ENCODE measurements at places on chromosomes 1 and 21.
A peak's percentile ranks its signal among the peaks of the same experiment; 100 is the strongest.

DNA sequence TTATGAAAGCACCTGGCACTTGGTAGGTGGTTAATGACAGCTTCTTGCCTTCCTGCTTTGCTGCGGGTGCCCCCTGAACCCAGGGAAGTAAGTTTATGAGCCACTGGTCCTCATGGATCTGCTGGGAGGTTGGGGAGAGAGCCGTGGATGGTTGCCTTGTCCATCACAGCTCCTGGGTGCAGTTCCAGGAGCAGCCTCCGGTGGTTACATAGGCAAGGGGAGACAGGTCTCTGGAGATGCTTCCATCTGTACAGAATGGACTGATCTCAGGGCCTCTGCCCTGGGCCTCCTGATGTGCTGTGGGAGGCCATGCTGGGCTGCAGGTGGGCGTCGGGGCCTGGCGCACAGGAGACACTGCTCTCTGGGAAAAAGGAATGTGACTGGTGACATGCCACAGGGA lies 31.6 kb upstream of the ARHGEF10L start:
- DNase-seq, result peak; percentile 21

- DNase-seq, result no peak
Measured at GRCh38 chr1:212295579-212295978, 10.4 kb downstream of the PPP2R5A start.

- DNase-seq, result no peak
Measured at GRCh38 chr1:115630342-115630741, 11.4 kb upstream of the VANGL1 start.

DNA sequence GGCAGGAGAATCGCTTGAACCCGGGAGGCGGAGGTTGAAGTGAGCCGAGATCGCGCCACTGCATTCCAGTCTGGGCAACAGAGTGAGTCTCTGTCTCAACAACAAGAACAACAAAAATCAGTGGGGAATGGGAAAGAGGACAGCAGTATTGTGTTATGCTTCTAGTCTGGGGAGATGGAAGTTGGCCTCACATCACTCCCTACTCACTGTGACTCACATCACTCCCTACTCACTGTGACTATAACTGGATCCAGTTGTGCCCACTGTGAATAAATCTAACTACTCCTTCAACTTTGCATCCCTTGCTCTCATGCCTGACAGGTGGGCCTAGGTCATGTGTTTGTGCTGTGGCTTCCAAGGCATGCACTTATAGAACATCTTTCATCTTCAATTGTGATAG lies 285.4 kb upstream of the USP24 start:
- peak; percentile 63 for DNase-seq

- DNase-seq, result no peak
Measured at GRCh38 chr21:14917762-14918161, 147.0 kb downstream of the NRIP1 start.

GRCh38 chr1:234276151-234276788 lies 97.0 kb upstream of the COA6 start:
- DNase-seq, result no peak

DNA sequence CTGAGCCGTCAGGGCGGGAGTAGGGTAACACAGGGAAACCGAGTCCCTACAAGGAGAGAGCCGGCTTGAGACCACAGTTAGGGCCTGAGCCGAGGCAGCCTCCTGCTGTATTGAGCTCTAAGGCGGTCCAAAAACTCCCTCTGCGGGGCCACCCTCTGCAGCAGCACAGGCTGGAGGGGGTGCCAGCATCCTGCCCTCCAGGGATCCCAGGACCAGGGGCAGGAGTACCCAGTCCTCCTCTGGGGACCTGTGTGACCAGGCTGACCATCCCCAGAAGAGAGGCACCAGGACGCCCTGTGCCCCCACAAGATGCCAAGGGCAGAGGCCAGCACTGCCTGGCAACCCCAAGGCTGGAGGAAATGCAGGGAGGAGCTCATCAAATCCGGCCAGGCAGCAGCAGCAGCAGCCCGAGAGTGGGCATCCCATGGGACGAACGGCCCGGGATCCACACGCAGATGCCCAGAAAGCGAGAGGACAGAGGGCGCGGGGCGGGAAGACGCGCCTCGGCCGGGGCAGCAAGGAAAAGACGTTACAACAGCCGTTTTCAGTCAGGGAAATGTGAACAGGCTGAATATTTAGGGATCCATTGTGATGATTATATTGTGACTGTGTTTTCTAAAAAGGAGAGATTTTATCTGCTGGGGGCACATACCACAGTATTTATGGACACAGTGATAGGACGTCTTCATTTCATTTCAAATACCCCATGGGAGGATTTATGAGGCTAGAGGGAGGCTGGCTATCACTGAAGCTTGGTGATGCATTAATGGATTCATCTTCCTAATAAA lies 57.1 kb upstream of the COL18A1 start:
- DNase-seq, result peak; percentile 34

GRCh38 chr1:155889566-155889965 lies 21.6 kb downstream of the RIT1 start:
- DNase-seq, result peak; percentile 37

DNA sequence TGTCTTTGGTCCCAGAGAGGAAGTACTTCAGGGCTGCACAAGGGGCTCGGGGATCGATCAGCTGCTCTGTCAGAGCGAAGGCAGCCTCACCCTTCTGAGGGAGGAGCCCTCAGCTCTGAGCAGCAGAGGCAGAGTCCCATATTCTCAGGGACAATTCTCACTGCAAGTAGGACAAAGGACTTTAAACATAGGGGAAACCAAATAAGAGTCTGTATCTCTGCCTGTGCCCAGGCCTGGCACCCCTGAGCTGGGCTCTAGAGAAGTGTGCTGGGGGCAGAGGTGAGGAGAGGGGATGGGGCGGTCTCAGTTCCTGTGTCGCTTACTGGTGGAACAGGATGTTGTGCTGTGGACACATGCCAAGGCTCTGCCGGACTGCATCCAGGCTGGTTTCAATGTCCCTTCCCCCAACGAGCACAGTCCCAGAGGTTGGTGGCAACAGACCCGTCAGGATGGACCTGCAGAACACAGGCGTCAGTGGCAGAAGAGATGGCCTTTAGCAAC lies 76.6 kb downstream of the ABCA4 start:
- DNase-seq, result no peak

DNA sequence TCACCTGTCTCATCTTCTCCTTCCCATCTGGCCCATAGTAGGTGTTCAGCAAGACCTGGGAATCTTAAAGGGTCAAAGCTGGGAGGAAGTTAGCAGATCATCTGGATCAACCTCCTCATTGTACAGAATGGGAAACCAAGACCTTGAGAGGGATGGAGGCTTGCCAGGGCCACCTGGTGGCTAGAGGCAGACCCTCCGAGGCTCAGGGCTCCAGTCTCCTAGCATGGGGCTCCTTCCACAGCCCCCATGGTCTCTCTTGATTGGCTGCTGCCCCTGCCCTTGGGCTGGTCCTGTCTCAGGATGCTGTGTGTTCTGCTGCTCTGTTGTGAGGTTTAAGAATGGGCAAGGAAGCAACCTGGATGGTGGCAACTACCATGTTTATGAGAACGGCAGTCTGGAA lies 68.7 kb upstream of the CNTN2 start:
- DNase-seq, result no peak

GRCh38 chr1:24536391-24536840 lies 19.5 kb upstream of the NCMAP start:
- DNase-seq, result no peak

- DNase-seq, result no peak
Measured at GRCh38 chr1:180615493-180616290, 16.1 kb upstream of the XPR1 start.

GRCh38 chr1:14165371-14165801 lies 433.1 kb upstream of the KAZN start:
- DNase-seq, result no peak

DNA sequence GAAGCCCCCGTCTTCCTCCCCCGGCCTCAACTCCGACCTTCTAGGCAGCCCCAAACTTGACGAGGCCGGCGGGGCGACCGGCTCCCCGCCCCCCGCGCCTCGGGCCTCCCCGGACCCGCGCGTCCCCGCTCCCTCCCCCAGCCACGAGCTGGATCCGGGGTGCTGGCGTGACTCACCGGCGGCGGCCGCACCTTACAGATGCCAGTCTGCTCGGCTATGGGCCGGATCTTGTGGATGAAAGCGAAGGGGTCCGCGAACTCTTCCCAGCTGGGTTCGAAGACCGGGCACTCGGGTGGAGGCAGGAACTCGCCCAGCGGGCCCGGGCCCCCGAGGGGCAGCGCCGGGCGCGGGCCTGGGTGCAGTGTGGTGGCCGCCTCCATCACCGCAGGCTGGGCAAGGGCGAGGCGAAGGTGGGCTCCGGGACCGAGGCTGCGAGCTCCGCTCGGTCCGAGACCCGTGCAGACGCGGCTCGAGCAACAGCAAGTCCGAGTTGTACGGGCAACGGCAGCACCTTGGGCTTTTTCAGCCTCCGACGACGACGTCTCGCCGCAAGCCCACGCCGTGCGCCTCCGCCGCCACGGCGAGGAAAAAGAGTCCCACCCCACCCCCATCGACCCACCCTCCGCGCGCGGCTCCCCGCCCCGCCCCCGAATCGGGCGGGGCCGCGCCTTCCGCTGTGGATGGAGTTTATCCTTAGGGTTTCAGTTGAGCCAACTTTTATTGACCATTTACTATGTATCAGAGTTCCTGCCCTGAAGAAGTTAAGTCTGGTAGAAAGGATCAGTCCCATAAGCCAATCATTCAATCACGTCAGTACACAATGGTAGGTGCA lies at the start of gene KDM5B:
KDM5B (minus strand) TSS at position 496 of the 832 bp plus-strand sequence; CDS start at position 380, 116 bp downstream.
- DNase-seq, result peak; percentile 86

DNA sequence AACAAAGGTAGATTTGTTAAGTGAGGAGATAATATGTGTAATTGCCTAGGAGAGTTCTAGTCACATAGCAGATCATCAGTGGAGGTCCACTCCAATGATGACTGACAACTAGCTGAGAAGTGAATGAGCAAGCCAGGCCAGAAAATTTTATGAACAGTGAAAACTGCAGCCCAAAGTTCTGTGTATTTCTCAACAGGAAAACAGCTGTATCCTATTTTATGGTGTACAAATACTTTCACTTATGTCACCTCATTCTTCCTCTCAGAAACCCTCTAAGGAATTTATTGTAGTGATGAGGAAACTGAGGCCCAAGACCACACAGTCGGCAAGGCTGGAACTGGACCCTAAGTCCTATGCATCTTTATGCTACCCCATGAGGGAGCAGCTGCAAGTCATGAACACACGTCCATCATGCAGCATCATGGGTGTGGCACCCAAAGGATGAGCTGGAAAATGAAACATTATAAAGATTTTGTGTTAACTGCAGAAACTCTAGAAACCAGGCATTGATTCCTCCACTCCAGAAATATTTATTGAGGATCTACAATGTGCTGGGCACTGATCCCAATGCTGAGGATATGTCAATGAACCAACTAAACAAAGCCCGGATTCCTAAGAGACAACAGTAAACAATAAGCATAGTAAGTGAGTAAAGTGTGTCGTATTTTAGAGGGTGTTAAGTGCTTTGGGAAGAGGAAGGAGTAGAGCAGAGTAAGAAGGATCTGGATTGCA lies 99.5 kb upstream of the DUSP10 start:
- peak; percentile 78 for DNase-seq

GRCh38 chr1:40341491-40342380 lies 24.6 kb upstream of the COL9A2 start:
- no peak for DNase-seq

DNA sequence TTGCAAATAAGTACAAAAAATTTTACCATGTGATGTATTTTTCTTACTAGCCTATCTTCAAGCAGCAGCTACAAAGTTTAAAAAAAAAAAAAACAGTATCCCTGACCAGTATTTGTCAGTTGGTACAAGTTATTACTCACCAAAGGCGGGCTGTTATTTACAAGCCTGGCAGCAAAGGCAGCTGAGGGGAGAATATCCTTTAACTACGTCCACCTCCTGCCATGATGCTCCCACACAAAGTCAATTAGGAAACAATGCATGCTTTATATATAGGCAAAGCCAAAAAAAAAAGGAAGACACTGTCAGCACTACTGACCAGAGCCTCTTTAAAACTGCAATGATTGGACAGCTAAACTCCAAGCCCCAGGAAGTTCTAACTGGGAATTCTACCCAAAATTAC lies 13.7 kb downstream of the PSMA5 start:
- no peak for DNase-seq

DNA sequence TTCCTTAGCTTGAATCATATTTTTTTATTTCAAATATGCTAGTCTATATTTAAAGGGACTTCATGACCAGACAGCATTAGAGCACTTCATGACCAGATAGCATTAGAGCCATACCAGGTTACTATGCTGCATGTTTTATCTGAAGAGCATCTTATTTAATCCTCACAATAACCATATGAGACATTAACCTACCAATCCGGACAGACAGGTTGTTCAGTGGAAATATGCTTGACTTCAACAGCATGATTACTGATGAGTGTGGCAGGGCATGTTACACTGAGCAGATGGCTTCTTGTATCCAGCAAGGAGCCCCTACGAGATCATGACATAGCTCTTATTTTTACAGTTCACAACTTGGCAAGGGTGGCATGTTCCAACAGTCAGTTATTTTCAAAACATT lies 85.0 kb upstream of the KCTD3 start:
- DNase-seq, result no peak

- DNase-seq, result peak; percentile 41
Measured at GRCh38 chr1:45617618-45618017, 6.2 kb downstream of the CCDC17 start.

GRCh38 chr1:233439721-233440120 lies 112.2 kb downstream of the MAP3K21 start:
- no peak for DNase-seq

DNA sequence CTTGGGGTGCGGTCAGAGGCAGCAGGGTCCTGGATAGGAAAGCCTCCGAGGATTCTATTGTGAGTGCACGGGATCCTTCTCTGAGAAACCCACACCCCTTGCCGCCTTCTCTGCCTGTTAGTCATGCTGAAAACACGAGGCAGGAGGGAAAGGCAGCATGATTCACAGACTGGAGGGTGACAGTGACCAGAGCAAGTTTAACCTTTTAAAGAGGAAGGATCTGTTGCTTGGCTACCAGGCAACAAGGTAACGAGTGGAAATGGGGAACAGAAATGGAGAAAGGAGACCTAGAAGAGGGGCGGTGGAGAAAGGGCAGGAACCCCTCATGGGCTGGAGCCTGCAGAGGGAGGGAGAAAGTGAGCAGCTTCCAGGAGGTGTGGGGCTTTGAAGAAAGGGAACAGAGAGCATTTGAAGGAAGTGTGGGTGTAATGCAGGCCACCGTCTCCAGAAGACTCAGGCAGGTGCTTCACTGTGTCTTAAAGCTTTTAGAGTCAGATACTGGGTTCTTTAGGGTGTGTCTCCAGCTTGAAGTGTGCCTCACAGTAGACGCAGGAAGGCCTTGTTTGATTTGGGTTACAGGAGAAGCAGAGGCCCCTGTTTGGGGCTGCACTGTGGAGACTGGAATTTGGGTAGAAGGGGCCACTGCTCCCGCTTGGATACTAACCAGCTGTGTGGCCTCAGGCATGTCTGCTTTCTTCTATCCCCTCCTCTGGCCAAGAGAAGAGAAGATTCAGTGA lies 19.1 kb downstream of the OPTC start:
- DNase-seq, result peak; percentile 98

Measured in GM23248 (cell line).